Foreskin keratinocyte (primary cell): ENCODE measurements at places on chromosomes 2 and 18. TPM values are rescaled to one million over a fixed set of nuclear protein-coding genes. Genes with fewer than 3 reads are reported as not detected.

The NOL4 gene
- total RNA-seq: not detected in 2 replicates

The IL18R1 gene
- 2.2 and 4.0 TPM in 2 replicates for total RNA-seq

The CD28 gene
- total RNA-seq: not detected in 2 replicates

The PLEK gene
- not detected in 2 replicates for total RNA-seq

The INPP1 gene
- 8.3 and 10.3 TPM in 2 replicates for total RNA-seq

The SERPINB8 gene
- 37.8 and 39.4 TPM in 2 replicates for total RNA-seq

The ITGA4 gene
- 2.3 and 11.0 TPM in 2 replicates for total RNA-seq

The DNAH7 gene
- total RNA-seq: 0.07 and 0.31 TPM in 2 replicates

The DCAF17 gene
- 17.1 and 19.6 TPM in 2 replicates for total RNA-seq

The TFCP2L1 gene
- 13.5 and 13.8 TPM in 2 replicates for total RNA-seq

The IL1RL1 gene
- total RNA-seq: 0.11 and 0.20 TPM in 2 replicates

The PRSS56 gene
- not detected in 2 replicates for total RNA-seq

The VSNL1 gene
- total RNA-seq: 4.2 and 5.3 TPM in 2 replicates

The NPAS2 gene
- 14.6 and 18.9 TPM in 2 replicates for total RNA-seq

The FRZB gene
- not detected in 2 replicates for total RNA-seq

The TTC21B gene
- total RNA-seq: 9.8 and 12.0 TPM in 2 replicates

The TSGA10 gene
- total RNA-seq: 3.0 and 4.1 TPM in 2 replicates

The LYPD1 gene
- not detected in 2 replicates for total RNA-seq

The MOCOS gene
- total RNA-seq: 1.6 and 5.0 TPM in 2 replicates
